Activated naive CD4-positive, alpha-beta T cell treated with anti-CD3 and anti-CD28 coated beads, Interleukin-2, amount 10 ng/mL, durations not matched to agents 7 days and 5 days (primary cell): ENCODE measurements at places on chromosomes 4 and X.

DNA sequence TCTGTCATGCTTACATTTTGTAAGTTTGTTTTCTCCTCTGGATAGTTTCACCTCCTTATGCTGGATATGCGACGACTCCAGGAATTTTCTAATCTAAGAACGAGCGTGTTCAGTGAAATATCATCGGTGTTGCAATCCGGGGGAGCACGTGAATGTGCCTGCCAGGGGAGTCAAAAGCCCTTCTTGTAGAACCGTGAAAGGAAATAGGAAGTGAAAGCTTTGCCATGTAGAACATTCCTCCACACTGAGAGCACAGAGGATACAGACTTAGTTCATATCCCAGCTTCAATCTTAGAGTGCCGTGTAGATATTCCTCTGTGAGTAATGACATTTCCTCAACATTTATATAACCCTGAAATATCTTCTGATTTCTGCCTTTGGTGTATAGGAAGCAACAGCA, 121.2 kb downstream of the VEGFC start:
- no peak for DNase-seq

DNA sequence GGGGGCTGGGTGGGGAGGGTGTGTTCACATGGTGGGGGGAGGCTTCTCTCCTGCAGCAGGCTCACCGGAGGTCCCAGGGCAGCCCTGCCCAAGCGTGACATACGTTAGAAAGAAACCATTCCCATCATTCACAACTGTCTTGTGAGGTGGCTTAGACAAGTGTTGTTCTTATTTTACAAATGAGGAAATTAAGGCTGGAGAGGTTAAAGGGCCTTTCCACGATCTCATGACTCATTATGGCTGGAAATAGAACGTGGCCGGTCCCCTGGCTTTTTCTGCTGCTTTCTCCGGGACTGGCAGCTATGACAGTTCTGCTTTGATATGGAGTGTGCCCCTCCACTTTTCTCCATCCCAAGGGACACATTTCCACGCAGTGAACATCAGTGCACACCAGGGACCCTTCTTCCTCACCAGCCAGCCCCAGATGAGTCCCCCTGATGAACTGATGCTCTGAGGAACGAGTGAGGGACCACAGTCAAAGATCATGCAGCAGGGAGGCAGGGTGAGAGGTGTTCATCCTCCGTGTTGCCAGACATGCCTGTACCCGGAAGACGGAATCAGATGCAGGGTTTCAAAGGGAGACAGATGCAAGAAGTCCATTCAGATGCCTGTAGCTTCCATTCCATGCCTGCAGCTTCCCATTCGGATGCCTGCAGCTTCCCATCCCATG, 64.0 kb upstream of the ACSL1 start:
- no peak for DNase-seq

DNA sequence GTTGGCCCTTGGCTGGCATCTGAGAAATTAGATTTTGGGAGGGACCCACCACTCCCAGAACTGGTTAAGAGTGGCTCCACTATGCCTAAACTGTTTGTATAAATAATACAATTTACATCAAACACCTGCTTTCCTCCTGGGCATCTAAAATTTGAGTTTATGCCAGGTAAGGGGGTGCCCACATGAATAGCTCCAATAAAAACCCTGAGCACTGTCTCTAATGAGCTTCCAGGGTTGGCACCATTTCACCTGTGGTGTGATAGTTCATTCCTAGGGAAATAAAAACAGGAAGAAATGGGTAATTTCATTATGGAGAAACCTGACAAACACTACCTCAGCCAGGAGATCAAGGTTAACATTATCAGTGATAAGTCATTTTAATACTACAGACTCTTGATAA, 119.7 kb downstream of the FRYL start:
- DNase-seq: no peak

- no peak for DNase-seq
Observed at GRCh38 chr4:185902654-185903053, 90.7 kb upstream of the SORBS2 start.

GRCh38 chr4:73945674-73946449, 36.0 kb downstream of the PF4 start:
- DNase-seq: no peak

DNA sequence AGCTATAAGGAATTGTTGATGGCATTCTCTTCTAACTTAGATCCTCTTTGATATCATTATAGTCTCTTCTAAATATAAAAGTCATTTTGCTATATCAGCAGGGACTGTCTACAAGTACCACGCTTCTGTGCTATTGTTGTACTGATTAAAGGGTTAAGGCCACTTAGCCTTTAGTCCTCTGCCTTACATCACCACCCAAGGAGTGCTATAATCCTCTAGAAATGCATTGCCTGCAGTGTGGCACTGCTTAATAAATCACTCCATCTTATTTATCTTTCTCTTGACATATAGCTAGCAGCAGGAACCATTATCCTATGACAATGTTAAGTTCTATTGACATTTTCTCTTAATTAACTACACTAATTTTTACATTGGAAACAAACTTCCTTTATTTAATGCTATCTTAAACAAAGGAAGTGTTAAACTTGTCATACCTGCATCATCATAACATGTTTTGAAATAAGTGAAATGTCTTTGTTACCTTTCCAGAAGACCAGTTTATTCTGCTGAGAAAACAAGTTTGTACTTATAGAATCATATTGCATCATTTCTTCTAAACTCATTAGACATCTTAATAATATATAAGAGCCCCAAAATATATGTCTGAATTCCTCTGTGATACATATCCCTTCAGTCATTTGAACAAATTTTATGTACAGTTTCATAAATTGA, 360.9 kb upstream of the ATOH1 start:
- no peak for DNase-seq

- DNase-seq: no peak
Observed at GRCh38 chrX:107199491-107199890, 6.7 kb downstream of the NUP62CL start.

- no peak for DNase-seq
Observed at GRCh38 chr4:106602711-106603110, 234.1 kb upstream of the GIMD1 start.

GRCh38 chr4:55866290-55866907, 13.0 kb downstream of the EXOC1 start:
- no peak for DNase-seq

DNA sequence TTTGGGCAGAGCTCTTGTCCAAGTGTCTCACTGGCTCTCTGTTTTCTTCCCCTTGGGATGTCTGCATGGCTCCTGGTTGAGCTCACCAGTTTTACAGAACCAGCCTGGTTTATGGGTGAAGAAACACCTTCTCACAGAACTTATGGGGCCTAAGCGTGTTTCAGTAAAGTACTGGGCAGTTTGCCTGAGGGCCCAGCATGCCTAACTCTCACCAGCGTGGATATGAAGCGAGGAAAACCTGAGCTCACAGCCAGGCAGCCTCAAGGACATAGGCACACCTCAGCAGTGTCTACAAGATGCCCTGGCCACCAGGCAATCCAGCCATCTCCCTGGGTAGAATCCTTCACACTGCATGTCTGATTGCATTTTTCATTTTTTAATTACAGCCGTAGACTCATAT, 9.2 kb downstream of the NHSL2 start:
- DNase-seq: no peak

GRCh38 chr4:156939801-156940200, 31.8 kb downstream of the PDGFC start:
- no peak for DNase-seq

GRCh38 chr4:169956091-169956843, 69.9 kb downstream of the MFAP3L start:
- no peak for DNase-seq

GRCh38 chrX:44428989-44429627, 85.6 kb upstream of the EFHC2 start:
- DNase-seq: no peak

DNA sequence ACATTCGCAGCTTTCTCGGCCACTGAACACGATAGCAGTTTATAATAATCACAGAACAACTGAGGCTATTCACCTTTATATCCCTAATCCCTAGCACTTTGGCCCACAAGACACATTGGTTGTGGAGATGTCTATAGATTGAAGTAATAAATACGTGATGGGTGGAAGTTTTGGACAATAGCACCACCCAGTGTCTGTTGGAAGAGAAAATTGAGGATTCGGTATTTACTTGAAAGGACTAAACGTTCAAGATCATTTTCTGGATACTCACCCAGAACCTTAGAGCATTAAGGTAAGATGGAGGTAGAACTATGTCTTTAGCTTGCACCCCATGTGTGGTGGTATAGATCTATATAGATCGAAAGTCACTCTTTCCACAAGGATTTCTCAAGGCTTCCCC, 787 bp upstream of the TMSB15A start:
- DNase-seq: no peak

GRCh38 chr4:53695540-53696463, 104.5 kb upstream of the LNX1 start:
- DNase-seq: no peak

- peak; percentile 27 for DNase-seq
Observed at GRCh38 chr4:128565565-128566186, 243.8 kb upstream of the JADE1 start.

GRCh38 chr4:186144198-186144945, 39.9 kb downstream of the FAM149A start:
- DNase-seq: peak; percentile 29

- no peak for DNase-seq
Observed at GRCh38 chr4:25884031-25884782, 21.4 kb upstream of the SEL1L3 start.

- peak; percentile 47 for DNase-seq
Observed at GRCh38 chr4:82721819-82722423, 76.7 kb downstream of the SCD5 start.

- no peak for DNase-seq
Observed at GRCh38 chr4:158741326-158742021, 18.3 kb upstream of the PPID start.

GRCh38 chr4:146246381-146246780, 32.0 kb downstream of the REELD1 start:
- DNase-seq: no peak

- DNase-seq: no peak
Observed at GRCh38 chr4:89899152-89899551, 4.5 kb downstream of the MMRN1 start.

GRCh38 chrX:39904816-39905537, 192.8 kb downstream of the BCOR start:
- no peak for DNase-seq

- no peak for DNase-seq
Observed at GRCh38 chr4:118973295-118973694, 84.6 kb downstream of the SYNPO2 start.

GRCh38 chrX:155632431-155633100, 19.8 kb upstream of the TMLHE start:
- DNase-seq: peak; percentile 21

GRCh38 chr4:122917731-122918130, 4.7 kb downstream of the NUDT6 start:
- DNase-seq: no peak

DNA sequence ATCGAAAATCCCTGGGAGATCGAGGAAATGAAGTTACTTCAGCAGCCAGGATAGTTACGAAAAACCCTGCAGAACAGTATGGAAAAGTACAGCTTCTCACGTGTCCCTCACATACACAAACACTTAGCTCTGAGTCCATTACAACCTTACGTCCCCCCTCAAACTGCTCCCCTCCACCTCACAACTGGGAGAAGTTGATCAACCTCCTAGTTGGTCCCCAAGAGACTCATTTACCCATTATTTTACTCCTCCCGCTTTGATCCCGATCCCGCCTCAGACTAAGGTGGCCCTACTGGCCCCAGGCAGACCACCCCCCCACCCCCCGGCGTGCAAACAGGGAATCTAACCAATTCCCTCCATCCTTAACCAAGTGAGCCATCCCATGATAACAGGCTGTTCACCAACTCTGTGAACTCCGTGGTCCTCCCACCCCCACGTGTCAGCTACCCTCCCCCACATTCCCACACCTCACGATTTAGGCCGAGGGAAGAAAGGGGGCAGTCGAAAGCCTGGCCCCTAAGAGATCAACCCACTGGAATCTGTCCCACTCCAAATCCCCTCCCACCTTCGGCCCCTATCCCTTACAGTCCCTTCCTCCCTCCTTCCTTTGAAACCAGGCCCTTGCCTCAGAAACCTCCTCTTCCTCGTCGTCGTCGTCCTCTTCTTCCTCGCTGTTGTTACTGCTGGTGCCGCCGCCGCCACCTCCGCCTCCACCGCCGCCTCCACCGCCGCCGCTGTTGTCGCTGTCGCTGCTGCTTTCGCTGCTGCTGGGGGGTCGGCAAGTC, 755 bp downstream of the ANKRD17 start:
- no peak for DNase-seq

- no peak for DNase-seq
Observed at GRCh38 chr4:23033796-23034195, 341.1 kb downstream of the GBA3 start.

DNA sequence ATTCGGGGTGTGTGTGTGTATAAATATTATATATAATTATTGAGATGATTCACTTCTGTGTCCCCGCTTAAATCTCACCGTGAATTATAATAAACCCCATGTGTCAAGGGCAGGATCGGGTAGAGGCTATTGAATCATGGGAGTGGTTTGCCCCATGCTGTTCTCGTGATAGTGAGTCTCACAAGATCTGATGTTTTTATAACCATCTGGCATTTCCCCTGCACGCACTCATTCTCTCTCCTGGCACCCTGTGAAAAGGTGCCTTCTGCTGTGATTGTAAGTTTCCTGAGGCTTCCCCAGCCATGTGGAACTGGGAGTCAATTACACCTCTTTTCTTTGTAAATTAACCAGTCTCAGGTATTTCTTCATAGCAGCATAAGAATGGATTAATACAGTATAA, 851.4 kb upstream of the AGA start:
- DNase-seq: no peak

GRCh38 chr4:22635692-22636091, 57.0 kb upstream of the GBA3 start:
- no peak for DNase-seq

DNA sequence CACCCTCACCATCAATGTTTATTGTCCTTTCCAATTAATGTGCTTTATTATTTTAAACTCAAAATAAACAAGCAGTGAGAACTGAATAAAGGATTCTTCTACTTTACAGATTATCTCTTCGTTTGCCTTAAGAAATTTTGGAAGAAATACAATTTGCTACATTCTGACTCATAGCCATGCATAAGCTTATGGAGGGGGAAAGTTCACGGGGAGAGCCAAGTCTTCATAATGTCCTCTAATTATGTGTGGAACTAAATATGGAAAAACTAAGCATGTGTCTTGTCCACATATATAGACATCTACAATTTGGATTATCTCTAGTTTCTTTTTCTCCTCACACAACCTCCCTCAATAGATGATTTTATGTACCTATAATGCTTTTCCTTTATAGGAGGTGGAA, 17.5 kb downstream of the CXCL13 start:
- DNase-seq: no peak

DNA sequence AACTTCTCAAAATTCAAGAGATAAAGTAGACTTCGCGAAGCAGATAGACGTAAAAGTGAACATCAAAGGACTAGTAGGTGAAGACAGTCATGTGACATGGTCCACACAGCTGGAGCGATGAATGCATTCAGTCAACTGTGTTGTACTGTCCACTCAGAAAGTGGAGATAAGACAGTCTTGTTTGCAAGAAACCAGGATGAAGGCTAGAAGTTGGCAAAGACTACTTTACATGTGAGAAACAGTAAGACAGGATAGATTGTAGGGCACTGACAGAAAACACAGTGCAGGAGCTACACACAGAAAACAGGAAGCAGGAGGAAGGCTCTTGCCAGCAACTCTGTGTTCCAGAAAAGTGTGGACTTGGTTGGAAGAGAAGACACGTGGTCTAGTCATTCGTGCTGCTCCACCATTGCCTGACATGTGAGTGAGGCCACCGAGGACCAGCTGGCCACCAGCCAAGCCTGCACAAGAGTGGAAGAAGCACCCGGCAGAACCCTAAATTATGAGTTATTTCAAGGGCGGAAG, 78.9 kb downstream of the FAT1 start:
- DNase-seq: no peak

- DNase-seq: no peak
Observed at GRCh38 chr4:98945297-98945850, 16.4 kb upstream of the EIF4E start.

- DNase-seq: no peak
Observed at GRCh38 chrX:19576742-19577141, 61.4 kb upstream of the MAP3K15 start.
